WERI-Rb-1 (cell line): ENCODE measurements at places on chromosomes 6 and 20.
A peak's percentile ranks its signal among the peaks of the same experiment; 100 is the strongest.

- DNase-seq: no peak
Observed at GRCh38 chr6:88952065-88952704, 11.2 kb downstream of the RNGTT start.

- DNase-seq: no peak
Observed at GRCh38 chr20:23131766-23132165, 45.6 kb upstream of the CD93 start.

DNA sequence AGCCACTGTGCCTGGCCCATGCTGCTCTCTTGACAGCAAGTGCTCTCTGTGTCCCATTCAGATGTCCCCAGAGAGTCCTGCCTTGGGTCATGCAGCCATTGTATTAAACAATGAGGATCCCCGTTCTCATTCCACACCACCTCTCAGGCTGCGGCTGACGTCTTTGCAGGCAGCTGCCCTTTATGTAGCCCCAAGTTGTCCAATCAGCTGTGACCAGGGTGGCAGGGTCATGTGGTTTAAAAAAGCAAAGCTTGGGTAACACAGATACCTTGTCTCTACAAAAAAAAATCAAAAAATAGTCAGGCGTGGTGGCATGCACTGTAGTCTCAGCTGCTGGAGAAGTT lies 13.2 kb downstream of the GCNT2 start:
- DNase-seq: no peak

DNA sequence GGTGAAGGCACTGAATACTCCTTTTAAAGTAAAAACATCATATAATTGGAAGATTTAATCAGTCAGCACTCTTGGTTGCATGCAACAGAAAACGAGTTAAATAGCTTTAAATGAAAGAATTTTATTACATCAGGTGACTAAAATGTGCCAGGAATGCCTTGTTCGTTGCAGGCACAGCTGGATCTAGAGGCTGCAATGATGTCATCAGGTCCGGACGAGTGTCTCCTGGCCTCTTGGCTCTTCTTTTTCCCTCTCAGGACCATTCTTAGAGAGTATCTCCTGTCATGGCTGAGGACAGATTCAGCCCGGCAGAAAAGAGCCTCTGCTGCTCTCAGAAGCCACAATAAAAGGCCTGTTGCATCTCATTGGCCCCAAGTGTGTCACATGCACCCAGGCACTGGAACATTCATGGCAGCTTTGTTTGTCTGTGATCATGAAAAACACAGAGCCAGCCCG lies 510.7 kb upstream of the SULF2 start:
- DNase-seq: no peak

- DNase-seq: no peak
Observed at GRCh38 chr20:17845701-17846475, 122.7 kb downstream of the SNX5 start.

GRCh38 chr20:50312682-50313521 lies 122.3 kb downstream of the CEBPB start:
- DNase-seq: no peak

DNA sequence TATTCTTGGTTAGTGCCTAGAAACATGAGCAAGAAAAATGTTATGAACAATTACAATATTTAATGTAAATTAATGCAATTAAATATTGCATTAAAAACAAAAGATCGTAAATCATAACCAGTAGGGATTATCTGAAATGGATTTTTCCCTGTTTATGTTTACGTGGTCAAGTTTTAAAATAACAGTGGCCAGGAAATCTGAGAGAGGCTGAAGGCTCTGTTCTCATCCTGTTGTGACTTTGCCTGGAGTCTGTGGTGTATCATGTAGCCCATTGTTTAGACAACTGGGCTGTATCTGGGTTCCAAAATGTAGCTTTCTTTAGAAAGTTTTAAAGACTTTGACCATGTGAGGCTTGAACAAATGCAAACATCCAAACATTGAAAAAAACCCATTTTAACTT lies 2.4 kb downstream of the MYO6 start:
- DNase-seq: no peak

- no peak for DNase-seq
Observed at GRCh38 chr6:166435574-166435973, 52.8 kb upstream of the MPC1 start.

DNA sequence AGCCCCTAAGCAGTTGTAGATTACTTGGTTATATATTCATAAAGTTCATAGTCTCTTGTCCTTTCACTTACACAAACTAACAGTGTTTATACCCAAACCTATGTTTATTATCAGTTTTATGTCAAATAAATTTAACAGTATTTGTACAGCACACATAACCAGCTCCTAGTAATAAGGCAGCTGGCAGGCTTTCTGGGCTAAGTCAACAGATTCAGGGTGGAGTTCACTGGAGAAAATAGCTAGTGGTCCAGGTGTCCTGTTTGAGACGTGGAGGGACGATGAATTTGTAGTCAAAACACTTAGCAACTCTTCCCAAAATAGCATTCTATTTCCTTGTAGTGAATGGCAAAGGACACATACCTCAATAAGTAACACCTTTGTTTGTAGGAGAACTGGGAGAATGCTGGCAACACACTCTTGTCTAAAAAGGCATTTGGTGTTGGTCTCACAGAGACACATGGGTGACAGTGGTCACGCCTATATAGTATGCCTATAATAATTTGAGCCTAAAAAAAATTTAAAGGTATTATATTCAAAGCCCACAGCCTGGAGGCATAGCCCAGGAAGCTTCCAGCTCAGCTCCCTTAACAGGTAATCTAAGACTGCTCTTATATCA lies 156.4 kb upstream of the CARMIL1 start:
- DNase-seq: no peak

DNA sequence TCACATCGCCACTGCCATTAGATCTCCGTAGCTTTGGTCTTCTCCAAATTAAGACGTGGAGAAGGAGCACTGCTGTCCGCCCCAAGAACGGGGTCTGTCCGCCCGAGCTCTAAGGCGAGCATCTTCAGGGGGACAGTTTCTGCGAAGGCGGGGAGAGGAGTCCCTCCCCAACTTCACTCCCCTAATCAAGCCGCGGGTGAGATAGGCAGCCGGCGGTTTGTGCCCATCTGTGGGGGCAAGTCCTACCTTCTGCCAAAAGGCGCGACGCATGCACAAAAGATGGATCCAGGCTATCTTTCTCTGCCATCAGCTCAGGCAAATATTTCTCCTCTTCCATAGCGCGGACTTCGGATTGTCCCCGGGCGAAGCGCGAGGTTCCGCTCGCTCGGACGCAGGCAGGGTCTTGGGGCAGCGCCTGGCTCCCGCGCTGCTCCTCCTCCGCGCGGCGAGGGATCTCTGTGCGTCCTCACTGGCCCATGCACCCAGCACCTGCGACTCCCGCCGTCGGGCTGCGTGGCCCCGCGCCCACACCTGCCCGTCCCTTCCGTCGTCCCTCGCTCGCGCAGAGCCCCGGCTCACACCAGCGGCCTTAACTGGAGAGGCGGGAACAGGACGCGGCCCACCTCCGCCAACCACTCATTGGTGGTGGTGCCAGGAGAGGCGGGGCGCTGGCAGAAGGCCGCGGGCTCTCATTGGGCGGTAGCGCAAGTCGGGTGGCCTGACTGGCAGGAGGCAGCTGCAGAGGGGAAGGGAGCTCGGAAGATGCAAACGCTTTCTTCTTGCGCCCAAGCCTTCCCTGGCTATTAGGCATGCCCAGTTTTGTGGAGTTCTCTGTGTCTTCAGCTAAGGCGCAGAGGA lies at the start of gene KHDRBS2:
Gene KHDRBS2 (minus strand): TSS at position 614 of the 858 bp plus-strand sequence.
- peak; percentile 15 for DNase-seq

- no peak for DNase-seq
Observed at GRCh38 chr6:153537422-153537821, 406.3 kb upstream of the RGS17 start.

DNA sequence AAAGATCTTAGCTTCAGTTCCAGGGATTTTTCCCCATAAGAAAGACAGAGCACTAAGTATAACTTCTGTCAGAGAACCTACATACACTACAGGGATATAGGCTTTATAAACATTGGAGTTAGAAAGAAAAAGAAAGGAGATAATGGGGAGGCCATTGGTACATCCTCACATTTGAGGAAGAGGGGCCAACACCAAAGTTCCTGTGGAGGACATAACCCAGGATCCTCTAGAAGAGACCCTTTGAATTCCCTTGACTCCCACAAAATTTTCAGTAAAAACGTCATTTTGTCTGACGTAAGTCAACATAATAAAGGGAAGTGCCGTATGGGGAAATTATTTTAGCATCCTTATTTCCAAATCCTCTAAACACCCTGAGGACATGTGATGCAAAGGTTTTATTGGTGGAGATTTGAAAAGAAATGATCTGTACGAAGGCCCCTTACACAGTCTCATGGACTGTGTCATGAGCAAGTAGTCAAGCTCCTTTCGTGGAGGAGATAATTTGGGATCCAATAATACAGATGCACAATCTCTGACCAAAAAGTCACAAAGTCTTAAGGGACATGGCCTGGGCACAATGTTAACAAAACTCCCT lies 33.2 kb downstream of the HLA-DRA start:
- no peak for DNase-seq

DNA sequence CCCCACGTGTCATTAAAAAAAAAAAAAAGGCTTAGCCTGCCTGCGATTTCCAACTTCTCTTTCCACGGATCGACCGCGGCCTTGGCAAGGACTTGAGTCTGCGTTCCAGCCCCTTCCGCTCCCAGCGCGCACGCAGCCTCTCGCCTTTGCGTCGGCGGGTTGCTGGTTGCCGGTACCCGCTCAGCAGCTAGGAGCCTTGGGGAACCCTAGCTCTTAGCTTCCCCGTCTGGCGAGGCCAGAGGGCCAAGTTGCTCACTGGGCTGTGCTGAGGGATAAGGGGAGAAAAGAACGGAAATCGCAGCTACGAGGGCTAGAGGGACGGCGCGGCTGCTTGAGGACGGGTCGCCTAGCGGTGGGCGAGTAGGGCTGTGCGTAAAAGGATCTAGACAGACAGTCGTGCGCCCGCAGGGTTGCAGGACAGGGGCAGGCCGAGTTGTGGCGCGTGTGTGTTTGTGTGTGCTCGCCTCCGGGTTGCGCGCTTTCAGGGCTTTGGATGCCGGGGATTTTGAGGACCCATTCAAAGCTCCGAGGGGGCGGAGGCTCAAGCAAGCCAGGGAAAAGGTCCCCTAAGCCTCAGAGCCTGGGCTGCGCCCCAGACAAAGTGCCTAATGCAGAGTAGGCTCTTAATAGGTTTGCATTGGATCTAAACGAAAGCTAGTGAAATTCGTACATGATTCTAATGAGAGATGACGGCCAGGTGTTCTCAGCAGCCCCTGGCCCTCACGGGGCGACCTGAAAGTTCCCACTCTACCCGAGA lies 40.5 kb upstream of the OSTM1 start:
- no peak for DNase-seq

DNA sequence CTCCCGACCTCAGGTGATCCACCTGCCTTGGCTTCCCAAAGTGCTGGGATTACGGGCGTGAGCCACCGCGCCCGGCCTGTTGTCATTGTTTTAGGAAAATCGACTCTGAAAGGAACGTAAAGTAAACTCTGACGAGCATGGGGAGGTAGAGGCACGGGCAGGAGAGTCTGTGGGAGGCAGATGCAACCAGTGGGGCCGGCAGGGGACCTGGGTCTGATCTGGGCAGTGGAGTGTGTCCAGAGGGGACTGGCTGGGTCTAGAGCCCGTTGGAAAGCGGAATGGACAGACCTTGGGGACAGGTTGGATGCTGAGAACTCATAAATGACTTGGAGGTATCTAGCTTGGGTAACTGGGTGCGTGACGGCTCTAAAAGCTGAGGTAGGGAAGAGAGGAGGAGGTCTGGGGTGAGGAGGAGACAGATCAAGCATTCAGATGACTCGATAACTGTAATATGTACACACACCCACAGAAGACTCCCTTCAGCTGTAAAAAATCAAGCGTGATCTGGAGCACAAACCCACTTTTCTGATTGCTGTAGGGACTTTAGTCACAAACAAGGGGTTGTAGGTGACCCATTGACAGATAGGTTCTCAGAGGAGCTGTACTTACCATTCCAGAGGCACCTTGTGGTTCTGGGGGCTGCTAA lies 22.4 kb downstream of the MANBAL start:
- no peak for DNase-seq

DNA sequence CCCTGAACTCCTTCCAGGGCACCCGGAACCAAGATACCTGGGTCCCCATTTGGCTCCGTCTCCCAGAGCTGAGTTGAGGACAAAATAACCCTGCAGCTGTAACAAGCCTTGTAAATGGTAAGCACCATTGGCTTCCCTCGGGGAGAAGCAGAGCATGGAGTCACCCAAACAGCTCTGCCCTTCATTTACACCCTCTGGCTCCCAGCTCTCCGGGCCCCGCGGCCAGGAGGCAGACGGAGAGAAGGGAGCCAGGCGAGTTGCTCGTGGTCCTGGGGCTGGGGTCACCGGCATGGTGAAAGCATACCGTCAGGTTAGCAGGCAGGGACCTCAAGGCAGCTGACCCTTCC lies 2.1 kb downstream of the TFEB start:
- DNase-seq: no peak

- DNase-seq: no peak
Observed at GRCh38 chr20:1267809-1268374, 1.8 kb downstream of the SNPH start.

DNA sequence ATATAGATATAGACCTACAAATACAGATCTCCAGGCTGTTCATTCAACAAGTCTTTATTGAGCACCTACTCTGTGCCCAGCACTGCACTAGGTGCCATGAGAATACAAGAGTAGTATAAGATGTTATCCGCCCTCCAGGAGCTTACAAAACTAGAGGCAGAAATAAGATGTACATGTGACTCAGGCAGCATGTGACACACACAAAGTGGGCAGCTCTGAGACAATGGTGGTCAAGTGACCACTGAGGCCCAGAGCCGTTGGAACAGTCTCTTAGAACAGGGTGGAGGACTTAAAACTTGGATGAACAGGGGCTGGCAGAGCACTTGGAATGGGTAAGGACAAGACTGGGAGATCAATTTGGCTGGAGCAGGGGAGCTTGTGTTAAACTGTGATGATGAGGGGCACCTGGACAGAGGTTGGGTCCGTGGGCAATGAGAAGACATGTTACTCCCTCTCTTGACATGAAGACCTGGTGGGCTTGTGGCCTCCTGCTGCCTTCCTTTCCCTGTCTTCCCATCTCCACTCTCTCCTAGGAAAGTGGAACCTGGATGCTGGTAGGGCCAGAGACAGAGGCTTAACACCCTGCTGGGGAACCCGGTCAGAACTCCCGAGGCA lies 21.2 kb downstream of the TRIM15 start:
- no peak for DNase-seq

GRCh38 chr6:6724539-6725467 lies 136.3 kb downstream of the LY86 start:
- peak; percentile 92 for DNase-seq

- no peak for DNase-seq
Observed at GRCh38 chr6:56380476-56380875, 133.1 kb upstream of the COL21A1 start.

DNA sequence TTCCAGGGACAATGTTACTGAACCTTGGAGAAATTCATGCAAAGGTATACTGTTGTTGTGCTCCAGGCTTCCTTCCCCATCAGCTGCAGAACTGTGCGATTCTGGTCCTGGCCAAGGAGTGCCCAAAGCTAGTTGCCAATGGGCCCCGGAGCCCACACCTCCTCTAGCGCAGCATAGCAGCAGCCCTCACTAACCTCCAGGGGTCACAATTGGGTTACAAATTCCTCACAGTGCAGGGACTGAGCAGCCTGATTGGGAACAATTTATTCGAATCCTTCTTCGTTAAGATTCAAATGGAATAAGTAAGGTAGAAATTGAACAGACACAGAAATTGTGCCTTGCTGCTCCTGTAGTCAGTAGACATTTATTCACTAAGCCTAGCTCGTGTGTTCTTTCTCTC lies 284.9 kb downstream of the PRKN start:
- DNase-seq: peak; percentile 58

GRCh38 chr6:105432797-105433196 lies 29.9 kb upstream of the PREP start:
- DNase-seq: no peak

GRCh38 chr6:71222671-71223070 lies 65.9 kb upstream of the OGFRL1 start:
- no peak for DNase-seq
